Cerebellar cortex (tissue), 1 donor: ENCODE measurements at places on chromosomes 1 and 21.
A peak's percentile ranks its signal among the peaks of the same experiment; 100 is the strongest.

DNA sequence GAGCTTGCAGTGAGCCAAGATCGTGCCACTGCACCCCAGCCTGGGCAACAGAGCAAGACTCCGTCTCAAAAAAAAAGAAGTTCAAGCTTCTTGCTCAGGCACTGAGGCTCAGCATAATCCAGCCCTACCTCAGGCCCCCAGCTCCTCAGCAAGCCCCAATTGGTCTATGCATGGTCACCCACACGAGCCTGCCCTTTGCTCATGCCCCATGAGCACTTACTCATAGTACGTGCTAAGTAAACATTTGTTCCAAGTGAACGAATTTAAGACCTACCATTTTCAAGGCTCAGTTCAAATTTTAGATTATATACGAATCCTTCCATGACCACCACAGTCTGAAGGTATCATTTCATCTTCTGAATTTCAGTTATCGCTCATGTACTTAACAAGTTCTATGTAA lies 4.3 kb downstream of the PDZK1 start:
- DNase-seq, result no peak

DNA sequence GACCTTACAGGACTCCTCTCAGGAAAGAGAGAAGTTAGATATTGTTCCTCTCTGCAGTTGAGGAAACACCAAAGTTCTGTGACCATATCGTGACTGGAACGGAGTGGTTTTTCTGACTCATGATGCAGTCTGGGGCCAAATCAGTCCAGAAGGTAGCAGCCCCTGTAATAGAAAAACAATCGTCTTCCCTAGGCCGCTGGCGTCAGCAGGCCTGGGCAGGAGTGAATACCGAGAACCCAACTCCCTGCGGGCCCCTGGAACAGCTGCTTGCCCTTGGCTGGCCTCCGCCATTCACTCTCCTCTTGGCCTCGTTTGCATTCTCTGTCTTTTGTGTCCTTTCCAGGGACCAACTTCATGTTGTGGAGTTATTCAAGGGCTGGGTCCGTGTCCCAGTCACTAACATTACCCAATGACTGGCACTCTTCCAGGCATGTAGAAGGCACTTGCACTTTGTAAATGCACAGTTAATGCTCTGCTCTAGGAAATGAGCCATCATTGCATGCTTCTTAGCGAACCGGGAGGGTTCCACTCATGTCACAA lies 10.9 kb upstream of the CD101 start:
- DNase-seq, result no peak

- DNase-seq, result no peak
Measured at GRCh38 chr1:162368451-162368850, 8.2 kb downstream of the SPATA46 start.

DNA sequence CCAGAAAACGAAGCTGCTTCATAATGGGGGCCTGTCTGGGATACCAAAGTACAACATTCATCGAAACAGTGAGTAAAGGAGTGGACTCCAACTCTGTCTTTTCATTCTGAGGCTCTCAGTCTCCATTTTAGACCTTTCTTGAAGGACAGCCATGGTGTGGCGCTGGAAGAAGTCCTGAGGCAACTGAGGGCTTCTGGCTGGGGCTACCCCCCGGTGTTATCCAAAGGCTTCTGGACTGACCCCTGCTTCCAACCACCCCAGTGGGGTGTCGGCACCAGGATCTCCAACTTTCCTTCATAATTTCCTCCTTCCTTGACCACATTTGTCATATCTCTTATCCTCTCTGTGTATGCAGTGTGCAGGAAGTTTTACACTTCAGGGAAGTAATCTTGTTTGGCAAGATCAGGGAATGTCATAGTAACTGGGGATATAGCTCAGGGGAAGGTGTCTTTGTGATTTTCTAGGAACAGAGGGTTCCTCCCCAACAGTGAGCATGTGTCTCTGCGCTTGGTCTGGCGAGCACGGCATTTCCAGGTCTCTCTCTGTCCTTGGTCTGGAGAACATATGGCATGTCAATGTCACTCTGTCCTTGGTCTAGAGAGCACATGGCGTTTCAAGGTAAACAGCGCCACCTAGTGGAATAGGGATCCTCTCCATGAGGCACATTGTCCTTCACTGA lies 19.4 kb upstream of the BSDC1 start:
- DNase-seq, result peak; percentile 94

DNA sequence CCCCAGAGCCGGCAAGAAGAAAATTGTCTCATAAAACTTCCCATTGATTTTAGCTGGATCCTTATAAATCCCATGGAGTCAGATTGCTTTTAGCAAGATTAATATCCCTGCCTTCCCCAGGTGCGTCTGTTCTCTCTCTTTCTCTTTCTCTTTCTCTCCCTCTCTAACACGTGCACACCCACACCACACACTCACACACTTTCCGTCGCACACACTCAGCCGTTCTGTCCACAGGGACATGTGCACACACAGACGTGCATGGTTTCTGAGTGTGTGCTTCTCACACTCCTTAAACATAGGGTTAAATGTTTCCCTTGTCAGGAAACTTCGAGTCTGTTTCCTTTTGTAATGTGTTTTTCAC lies 98.7 kb upstream of the NFIA start:
- no peak for DNase-seq

DNA sequence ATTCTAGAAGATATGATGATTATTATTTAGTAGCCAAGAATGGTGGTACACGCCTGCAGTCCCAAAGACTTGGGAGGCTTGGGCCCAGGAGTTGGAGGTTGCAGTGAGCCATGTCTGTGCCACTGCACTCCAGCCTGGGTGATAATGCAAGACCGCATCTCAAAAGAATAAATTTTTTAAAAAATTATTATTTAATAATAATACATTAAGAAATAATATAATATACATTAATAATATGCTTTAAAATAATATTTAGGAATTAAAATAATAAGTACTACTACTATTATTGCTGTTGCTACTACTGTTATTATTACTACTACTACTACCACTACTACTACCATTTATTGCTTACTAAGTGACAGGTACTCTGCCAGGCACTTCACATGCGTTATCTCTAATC lies 27.2 kb downstream of the CCDC30 start:
- no peak for DNase-seq

DNA sequence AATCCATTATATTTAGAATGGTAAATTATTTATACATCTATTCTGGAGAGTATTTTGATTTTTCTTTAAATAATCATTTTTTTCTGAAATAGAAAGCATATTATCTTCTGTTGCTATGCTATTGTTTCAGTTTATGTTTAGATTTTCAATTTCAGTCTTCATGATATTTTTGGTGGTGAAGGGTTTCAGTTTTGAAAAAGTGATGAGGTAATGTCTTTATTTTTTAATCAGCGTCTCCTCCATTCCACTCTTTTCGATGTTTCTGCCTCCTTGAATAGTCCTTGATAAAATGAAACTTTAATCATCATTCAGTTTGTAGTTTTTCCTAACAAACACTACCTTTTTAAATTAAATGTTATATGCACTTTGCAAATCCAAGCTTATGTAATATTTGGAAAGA lies 428.6 kb downstream of the PTPRC start:
- no peak for DNase-seq

GRCh38 chr1:1833456-1833855 lies 55.2 kb upstream of the NADK start:
- DNase-seq, result peak; percentile 67

DNA sequence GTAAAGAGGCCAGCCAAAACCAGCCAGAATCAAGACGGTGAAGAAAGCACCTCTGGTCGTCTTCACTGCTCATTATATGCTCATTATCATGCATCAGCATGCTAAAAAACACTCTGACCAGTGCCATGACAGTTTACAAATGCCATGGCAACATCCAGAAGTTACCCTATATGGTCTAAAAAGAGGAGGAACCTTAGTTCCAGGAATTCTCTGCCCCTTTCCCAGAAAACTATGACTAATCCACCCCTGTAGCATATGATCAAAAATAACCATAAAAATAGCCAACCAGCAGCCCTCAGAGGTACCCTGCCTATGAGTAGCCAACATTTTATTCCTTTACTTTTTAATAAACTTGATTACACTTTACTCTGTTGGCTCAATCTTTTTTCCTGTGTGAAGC lies 34.2 kb upstream of the PBX1 start:
- DNase-seq, result no peak

DNA sequence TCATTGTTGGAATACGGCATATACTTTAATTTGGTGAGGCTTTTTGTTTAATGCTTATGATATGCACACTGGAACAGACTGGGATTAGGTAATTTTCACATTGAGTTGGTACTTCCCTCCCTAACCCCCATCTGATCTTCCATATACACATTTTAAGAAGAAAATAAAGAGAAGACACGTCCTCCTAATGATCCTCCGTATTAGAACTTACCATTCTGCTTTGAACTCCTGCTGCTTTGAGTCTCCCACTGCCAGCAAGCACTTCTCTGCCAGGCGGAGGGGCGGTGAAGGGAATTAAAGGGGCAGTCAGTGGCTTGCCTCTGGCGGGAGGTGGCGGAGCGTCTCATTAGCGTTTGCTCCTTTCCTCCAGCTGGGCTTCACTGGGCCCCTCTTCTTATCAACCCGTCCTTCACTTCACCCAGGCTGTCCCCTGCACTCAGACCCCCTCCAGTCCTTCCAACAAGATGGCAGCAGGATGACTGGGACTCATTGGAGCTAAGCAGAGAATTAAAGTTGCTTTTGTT lies 433.4 kb downstream of the KIF26B start:
- DNase-seq, result no peak

- no peak for DNase-seq
Measured at GRCh38 chr1:167856711-167857418, 57.1 kb downstream of the ADCY10 start.

GRCh38 chr1:62177621-62178020 lies 17.0 kb upstream of the L1TD1 start:
- DNase-seq, result no peak

DNA sequence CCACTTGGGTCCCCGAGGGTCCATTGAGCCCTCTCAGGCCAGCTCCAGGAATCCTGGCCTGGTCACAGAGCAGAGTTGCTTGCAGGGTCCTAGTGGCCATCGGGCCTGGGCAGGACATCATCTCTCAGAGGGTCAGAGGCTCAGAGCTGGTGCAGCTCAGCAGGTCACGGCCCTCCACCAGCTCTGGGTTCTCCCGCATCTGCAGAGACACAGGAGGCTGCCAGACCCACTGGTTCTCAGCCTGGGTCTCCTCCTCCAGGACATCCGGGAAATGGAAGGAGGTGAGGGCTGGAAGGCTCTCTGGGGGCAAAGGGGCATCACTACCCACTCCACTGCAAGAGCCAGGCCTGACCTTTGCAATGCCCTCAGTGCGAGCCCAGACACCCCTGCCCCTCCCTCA lies 6.5 kb downstream of the TMEM54 start:
- DNase-seq, result no peak

DNA sequence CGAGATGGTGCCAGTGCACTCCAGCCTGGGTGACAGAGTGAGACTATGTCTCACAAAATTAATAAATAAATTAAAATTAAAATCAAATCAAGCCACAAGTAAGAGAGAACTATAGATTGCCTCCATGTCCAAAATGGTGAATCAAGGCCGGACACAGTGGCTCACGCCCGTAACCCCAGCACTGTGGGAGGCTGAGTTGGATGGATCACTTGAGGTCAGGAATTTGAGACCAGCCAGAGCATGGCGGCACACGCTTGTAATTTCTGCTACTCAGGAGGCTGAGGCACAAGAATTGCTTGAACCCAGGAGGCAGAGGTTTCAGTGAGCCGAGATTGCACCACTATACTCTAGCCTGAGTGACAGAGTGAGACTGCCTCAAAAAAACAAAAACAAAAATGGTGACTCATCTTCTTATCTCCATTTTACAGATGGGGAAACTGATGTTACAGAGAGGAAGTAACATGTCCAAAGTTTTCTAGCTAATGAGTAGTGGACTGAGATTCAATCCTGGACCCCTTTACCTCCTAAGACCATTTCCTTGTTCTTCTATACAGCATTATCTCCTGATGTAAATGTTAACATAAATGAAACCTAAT lies 99.0 kb upstream of the HNRNPU start:
- DNase-seq, result no peak

DNA sequence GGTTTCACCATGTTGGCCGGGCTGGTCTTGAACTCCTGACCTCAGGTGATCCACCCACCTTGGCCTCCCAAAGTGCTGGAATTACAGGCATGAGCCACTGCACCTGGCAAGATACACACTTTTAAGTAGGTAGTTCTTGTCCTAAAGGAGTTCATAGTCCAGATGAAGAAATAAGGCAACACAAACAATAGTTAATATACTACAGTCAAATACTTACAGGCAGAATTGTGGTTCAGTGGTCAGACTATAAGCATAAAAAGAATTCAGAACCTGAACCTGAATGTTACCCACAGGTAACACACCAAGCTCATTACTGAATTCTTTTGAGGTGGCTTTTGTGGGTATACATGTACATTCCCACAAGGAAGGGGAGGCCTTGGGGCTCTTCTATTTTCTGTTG lies 1.8 kb downstream of the SDHB start:
- DNase-seq, result no peak

DNA sequence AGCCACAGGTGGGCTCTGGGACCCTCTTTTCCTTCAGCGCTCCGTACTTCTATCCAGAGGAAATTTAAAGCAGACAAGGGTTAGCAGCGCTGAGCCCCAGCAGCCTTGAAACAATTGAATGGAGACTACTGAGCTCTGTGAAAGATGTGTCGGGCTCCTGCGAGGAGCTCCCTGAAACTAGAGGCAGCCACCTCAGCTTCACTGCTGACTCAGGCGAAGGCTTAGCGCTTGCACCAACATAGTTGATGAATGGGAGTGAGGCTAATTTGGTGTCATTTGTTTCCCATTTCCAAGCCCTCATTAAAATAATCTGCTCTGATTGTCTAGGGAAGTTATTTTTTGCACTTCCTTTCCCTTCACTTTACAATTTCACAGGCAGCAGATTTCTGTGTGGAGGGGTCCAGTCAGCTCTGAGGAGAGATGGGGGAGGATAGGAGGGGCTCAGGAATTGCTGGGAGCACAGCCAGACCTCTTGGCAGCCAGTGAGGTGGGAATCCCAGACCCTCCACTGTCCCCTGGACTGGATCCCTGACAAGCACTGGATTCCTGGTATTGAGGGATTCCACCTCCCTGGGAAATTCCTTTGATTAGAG lies 398.9 kb upstream of the PLXNA2 start:
- no peak for DNase-seq

DNA sequence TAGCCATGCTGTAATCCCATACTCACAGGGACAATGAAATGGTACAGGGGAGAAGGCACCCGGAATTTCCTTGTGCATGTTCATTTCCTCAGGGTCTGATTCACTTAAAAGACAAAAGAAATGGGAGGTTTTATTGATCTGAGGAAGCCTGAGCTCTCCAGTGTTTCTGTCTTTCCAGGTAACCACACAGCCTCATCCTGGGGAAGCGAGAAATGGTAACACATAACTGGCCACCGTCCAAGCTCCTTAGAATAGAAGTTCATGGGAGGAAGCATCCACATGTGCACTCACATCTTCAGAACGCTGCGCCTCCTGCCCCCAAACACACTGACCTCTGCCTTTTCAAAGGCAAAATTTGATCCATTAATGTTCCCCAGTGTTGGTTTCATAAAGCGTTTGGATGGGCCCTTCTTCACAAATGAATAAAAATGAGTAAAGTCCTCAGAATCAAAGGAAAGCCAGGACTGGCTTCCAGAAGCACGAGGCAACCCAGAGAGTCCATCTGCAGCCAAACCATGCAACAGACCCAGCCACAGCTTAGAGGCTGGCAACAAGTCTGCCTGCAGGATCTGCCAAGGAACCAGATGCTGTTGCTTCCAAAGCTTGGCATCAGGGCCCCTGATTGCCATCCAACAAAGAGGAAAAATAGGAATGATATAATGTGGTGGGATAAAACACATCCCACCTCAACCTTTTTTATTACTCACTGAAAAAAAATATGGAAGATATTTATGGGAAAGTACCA lies 120.3 kb downstream of the ZBTB18 start:
- DNase-seq, result peak; percentile 97
